ENCODE measurements at places on chromosomes 12 and 14. TPM values are rescaled to one million over a fixed set of nuclear protein-coding genes. Genes with fewer than 3 reads are reported as not detected.

Gene PPP4R4
- 1.7 TPM for total RNA-seq

Gene PLEKHH1
- total RNA-seq = 7.6 TPM

Gene NEUROD4
- not detected for total RNA-seq

Gene PTHLH
- total RNA-seq = 0.81 TPM

Gene CELA1
- not detected for total RNA-seq

All from epithelial cell of proximal tubule (primary cell).